ENCODE measurements at places on chromosomes 5 and 9.

- no peak for DNase-seq
These were observed 14.5 kb upstream of the SPINK7 start for GRCh38 chr5:148297731-148298130.

GRCh38 chr5:893711-894110 is 1.0 kb downstream of the TRIP13 start:
- no peak for DNase-seq

GRCh38 chr5:107621089-107621488 is 49.6 kb downstream of the EFNA5 start:
- DNase-seq = no peak

DNA sequence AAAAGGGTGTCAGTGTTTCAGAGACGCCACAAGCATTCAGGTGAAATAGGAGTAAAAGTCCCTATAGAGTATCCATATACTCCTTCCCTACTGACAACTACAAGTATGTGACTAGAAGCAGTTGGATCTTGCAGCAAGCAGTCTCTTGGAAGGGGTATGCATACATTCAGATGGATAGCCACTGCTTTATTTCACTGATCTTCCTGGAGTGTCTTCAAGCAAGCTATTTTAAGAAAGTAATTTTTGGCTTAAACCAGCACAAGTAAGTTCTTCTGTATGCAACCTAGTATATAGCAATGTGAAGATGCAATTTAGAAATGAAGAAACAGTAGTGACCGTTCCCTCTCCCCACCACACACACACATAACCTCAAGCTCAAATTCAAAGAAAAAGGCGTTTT is 446.8 kb upstream of the CDH18 start:
- no peak for DNase-seq

DNA sequence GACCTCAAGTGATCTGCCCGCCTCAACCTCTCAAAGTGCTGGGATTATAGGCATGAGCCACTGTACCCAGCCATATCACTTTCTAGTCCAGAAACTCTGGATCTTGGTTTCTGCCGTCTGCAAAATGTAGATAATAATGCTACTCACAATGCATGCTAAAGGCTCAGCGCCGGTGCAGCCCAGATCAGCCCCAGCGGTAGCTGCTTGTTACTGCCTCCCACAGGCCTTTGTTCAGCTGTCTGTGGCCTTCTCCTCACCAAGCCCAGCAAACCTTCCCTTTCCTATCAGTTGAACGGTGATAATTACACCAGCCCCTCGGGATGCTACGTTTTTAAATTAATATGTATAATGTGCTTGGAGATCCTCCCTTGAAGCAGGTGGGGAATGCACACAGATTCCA is 26.2 kb upstream of the MSX2 start:
- DNase-seq = no peak

- no peak for DNase-seq
These were observed 193.3 kb downstream of the DIRAS2 start for GRCh38 chr9:90449213-90449925.

GRCh38 chr9:20357037-20357432 is 265.3 kb downstream of the MLLT3 start:
- DNase-seq = no peak

- DNase-seq = no peak
These were observed 19.8 kb downstream of the COL27A1 start for GRCh38 chr9:114174876-114175771.

DNA sequence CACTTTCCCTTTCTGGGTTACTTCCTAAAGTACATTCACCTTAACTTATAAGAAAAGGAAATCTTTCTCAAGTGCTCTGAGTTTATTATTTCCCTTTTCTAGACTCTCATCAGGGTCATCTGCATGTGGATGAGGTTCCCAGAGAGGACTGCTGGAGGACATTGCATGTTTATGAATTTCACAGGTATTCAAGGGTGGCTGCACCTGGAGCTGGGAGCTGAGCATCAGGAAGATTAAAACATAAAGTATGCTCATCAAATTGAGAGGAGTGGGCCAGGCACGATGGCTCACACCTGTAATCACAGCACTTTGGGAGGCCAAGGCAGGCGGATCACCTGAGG is 34.7 kb upstream of the PLIN2 start:
- no peak for DNase-seq

DNA sequence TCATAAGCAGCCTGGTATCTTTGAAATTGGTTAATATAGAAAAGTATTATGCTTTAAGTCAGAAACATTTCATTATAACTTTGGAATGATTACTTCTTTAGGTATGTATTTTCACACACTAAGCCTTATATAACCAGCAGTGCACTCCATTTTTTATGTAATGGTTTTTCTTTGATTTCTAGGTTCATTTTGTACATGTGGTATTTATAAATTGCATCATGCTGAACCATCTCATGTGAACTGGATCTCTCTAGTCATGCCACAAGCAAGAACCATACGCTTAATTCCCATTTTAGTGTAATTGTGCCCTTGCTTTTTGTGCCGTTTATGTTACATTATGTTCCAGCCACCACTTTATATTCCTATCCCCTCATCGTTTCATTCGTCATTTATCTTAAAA is 38.6 kb upstream of the SRP19 start:
- DNase-seq = no peak

DNA sequence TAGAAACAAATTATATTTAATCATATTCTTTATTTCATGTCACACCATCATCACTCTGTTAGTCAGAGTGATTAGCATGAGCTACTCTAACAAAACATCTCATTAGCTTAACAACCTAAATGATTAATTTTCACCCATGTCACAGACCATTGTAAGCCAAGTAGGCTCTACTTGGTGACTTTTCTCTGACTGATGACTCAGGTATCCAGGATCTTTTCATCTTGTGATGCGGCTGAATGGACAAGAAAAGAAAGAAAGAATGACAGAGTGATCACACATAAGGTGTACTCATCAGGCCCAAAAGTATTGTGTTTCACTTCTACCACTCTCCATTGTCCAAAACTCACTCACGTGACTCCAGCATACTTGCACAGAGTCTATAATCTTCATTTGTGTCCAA is 299.3 kb downstream of the ANXA1 start:
- no peak for DNase-seq

GRCh38 chr5:138646671-138647070 is 71.5 kb upstream of the HSPA9 start:
- no peak for DNase-seq

DNA sequence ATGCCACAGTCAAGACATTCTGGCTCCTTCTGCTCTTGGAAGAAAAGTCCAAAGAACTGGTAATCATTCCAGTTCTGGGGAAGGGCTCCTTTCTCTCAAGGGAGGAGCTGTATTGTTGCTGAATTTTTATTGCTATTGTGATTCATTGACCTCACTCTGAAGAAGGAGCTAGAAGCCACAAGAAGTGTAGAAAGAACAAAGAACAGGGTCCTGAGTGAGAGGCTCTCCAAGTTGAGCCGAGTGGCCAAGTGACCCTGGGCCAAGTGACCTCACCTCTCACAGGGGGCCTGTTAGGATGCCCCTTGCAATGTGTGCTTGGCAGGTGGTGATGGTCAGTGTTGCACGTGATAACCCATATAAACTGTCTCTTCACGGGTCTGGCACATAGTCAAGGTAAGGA is 173.3 kb downstream of the FGF18 start:
- DNase-seq = no peak

GRCh38 chr9:134026581-134026980 is 1.3 kb downstream of the BRD3OS start:
- no peak for DNase-seq

DNA sequence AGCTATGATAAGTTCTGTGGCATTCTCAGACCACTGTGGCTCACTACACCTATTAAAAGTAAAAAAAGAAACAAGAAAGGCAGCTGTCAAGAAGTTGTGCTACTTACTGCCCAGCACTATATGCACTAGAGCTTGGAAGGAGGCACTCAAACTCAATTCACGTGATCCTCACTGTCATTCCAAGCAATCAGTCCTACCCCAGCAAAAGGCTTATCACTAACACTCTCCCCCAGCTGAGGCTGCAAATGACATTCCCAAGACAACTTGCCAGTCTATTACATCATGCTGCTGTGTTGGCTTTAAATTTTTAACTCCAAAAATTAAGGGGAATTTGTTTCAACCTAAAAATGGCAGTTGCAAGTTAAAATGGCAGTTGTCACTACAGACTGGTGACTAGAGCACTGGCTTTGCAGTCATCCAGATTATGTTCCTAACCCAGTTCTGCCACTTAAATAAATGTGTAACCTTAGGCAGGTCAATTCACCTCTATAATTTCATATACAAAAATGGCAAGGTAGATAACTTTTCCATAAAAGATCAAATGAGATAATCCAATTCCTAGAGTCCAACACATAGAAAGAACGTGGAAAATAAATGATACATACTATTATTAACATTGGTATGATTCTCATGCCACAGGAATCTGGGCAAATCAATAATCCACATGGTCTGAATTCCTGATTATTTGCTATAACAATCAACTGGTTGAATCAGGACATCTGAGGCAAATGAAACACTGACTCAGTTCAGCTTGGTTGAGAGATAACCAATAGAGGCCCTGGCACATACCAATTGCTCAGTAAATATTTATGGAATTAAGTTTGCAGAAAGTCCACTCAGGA is 52.4 kb downstream of the FBXW11 start:
- no peak for DNase-seq

DNA sequence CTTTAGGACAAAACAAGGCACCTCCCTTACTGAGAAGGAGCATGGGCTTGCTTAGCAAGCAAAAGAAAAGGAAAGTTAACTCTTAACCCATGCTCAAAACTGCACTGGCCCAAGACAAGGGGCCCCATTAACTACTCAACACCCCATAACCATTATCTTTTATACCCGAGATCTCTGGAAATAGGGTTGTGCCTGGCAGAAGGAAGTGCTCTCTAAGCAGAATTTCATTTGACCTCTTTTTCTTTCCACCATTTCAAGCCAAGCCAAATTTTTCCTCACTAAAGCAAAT is 167.2 kb downstream of the RASEF start:
- DNase-seq = no peak

DNA sequence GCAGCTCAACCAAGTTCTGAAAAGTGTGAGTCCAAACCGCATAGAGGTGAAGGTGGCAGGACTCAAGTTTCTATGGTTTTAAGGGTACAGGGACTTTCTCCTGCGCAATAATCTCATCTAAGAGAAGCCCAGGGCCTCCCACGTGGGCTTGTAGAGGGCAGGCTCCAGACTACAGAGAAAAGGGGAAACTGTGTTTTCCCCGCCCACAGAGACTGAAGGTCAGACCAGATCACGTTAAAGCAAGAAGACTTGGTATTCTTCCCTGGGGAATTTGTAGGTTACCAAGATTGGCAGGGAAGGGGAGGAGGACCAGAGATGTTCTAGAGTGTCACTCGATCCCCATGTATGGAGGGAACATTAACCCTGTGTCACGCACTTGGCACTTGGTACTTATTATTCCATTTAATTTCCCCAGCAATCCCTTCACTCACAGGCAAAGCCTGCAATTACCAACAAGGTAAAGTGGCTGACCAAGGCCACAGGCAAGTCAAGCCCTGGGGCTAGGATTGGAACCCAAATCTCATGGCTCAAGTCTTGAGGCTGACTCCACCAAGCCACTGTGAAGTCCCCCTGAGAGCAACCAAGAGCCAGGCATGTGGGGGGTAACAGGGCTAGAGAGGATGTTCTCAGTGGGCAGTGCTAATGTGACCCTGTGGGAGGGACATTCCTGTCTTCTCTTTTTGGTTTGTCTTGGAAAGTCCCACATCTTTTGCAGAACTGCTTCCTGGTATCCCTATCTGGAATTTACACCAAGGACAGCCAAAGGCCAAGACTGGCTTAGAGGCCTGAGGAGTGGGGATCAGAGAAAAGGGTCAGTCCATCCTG is 18.3 kb upstream of the NEK6 start:
- no peak for DNase-seq

- DNase-seq = no peak
These were observed 34.1 kb downstream of the IRF1 start for GRCh38 chr5:132456296-132456986.

DNA sequence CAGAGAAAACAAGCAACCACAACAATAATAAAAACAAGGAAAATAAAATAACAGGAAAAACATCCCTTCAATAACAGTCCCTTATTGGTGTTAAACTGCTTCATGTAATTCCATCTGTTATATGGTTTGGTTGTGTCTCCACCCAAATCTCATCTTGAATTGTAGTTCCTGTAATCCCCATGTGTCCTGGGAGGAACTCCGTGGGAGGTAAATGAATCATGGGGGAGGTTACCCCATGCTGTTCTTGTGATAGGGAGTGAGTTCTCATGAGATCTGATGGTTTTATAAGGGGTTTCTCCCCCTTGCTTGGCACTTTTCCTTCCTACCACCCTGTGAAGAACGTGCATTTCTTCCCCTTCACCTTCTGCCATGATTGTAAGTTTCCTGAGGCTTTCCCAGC is 369.8 kb downstream of the TMEM232 start:
- no peak for DNase-seq

GRCh38 chr5:104363567-104363966 is 801.0 kb upstream of the NUDT12 start:
- DNase-seq = no peak

GRCh38 chr9:19994296-19994695 is 205.5 kb upstream of the SLC24A2 start:
- DNase-seq = no peak

DNA sequence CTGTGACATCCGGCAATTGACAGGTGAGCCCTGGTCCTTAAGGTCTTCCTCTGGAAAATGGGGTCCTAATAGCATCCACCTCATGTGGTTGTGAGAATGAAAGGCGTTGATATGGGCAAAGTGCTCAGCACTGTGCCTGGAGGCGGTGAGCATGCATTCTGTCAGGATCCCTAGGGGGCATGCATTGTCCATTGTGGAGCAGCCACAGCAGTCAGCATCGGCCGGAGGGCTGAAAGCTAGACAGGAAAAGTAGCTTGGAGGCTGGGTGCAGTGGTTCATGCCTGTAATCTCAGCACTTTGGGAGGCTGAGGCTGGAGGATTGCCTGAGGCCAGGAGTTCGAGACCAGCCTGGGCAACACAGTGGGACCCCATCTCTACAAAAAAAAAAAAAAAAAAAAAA is 122.2 kb downstream of the LHX2 start:
- no peak for DNase-seq

DNA sequence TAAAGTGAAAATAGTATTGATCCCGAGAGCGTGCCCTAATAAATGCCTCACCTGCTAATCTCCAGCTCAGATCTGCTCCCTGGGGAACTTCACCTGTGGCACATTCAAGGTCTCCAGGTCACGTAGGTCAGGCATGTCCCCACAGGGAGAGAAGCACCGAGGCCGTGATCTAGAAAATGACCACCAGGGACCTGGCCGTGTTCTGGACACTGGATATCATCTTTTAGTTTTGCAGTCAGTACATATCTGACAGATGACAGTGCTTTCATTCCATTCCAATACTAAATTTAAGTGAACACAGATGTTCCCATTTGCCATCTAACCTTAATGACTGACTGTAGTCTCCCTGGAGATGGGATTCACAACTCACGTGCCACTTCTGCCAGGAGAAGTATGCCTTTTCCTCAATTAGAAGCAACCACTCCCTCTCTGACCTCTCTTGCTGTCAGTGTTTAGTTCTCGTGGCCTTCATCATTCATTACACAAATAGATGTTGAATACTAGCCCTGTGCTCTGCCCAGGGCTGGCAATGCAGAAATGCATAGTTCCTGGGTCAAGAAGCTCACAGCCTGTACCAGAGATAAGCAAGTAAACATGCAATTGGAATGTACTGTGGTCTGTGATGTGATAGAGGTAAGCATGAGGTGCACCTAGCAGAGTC is 276.5 kb downstream of the NTRK2 start:
- no peak for DNase-seq
